Activated CD4-positive, alpha-beta memory T cell treated with anti-CD3 and anti-CD28 coated beads, Interleukin-2, amount 10 ng/mL, durations not matched to agents 7 days and 5 days (primary cell): ENCODE measurements at places on chromosomes 5 and 9.

- no peak overlapping the region for H3K27ac ChIP-seq
- no peaks in the 10 kb centered on the region for H3K4me1 ChIP-seq
- H3K27me3 ChIP-seq = peaks cover 19% of the 10 kb centered on the region
- DNase-seq = no peak
- no peak overlapping the region for H3K4me3 ChIP-seq
These were observed 382.7 kb downstream of the ENC1 start for GRCh38 chr5:74257645-74258313.

DNA sequence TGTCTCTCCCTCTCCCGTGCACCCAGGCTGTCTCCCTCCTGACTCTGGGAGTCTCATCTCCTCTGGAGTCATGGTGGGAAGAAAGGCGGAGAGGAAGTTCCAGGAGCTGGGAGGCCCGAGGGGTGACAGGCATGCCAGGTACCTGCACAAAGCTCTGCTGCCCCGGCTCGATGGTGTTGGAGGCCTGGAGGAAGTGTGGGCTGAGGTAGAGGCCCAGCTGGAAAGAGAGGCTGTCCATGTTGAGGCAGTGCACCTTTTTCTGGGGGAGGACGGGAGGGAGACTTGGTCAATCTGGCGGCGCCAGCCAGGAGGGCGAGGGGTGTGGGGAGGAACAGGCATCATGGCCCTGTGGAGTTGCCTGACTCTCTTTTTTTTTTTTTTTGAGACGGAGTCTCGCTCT, 15.9 kb downstream of the FPGS start:
- H3K36me3 ChIP-seq = peaks cover 15% of the 10 kb centered on the region
- no peaks in the 10 kb centered on the region for H3K27me3 ChIP-seq
- no peak overlapping the region for H3K27ac ChIP-seq
- DNase-seq = no peak
- H3K4me1 ChIP-seq = no peaks in the 10 kb centered on the region

GRCh38 chr5:1966461-1966860, 83.7 kb upstream of the IRX4 start:
- no peaks in the 10 kb centered on the region for H3K4me1 ChIP-seq
- no peak overlapping the region for H3K27ac ChIP-seq
- no peaks in the 10 kb centered on the region for H3K36me3 ChIP-seq
- no peak overlapping the region for H3K4me3 ChIP-seq
- H3K27me3 ChIP-seq = no peaks in the 10 kb centered on the region

DNA sequence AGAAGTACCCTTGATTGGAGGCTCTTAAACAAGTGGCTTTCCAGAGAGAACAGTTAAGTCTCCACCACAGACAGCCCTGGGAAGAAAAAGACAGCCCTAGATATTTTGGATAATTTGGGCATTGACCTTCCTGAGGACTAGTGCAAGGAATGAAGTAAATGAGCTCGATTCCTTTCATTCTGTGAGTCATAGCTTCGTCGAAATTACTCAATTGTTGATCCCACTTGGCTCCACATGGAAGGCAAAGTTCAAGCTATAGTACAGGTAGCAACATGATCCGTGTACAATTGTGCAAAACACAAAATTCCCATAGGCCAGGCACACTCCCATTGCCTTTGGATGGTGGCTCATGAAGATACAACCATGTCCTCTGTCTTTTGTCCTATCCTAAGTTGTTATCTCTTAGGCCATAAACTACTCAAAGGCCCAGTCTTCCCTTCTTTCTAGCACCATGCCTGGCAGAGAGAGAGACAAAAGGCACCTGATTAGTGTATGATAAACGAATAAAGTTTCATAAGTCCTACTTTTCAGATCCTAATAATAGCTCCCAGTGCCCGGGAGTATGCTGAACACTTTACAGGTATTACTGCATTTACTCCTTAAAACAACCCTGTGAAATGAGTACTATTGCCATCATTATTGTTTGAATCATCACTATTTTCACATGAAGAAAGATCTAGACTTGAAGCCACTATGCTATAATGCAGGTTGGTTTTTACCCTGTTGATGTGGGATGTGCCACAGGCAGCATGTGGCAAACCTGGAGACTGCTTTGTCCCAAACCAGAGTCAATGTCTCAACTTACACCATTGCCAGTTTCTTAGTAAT, 116.7 kb upstream of the RANBP3L start:
- H3K4me1 ChIP-seq = peaks cover 6% of the 10 kb centered on the region
- no peak overlapping the region for H3K27ac ChIP-seq
- no peak for DNase-seq

- H3K4me3 ChIP-seq = no peak overlapping the region
- no peaks in the 10 kb centered on the region for H3K36me3 ChIP-seq
- H3K27ac ChIP-seq = no peak overlapping the region
These were observed 33.2 kb upstream of the NOTCH1 start for GRCh38 chr9:136578915-136579649.

DNA sequence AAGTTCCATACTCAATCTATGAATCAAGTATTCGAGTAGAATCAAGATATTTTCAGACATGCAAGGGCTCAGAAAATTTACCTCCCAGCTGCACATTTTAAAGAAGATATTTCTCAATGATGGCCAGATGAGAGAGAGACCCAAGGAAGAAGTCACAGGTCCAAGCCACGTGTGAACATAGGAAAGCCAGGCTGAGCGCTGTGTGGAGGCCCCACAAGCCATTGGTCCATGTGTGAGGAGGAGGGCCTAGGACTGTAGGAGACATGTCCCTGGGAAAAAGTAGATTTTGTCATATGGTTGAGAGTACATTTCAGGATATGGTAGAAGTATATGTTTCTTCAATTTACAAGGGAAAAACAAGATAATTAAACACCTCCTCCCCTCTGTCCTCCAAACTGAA, 115.8 kb upstream of the RPS23 start:
- no peak overlapping the region for H3K4me3 ChIP-seq
- H3K36me3 ChIP-seq = no peaks in the 10 kb centered on the region
- H3K4me1 ChIP-seq = peaks cover 8% of the 10 kb centered on the region
- H3K27me3 ChIP-seq = no peaks in the 10 kb centered on the region
- no peak overlapping the region for H3K27ac ChIP-seq

DNA sequence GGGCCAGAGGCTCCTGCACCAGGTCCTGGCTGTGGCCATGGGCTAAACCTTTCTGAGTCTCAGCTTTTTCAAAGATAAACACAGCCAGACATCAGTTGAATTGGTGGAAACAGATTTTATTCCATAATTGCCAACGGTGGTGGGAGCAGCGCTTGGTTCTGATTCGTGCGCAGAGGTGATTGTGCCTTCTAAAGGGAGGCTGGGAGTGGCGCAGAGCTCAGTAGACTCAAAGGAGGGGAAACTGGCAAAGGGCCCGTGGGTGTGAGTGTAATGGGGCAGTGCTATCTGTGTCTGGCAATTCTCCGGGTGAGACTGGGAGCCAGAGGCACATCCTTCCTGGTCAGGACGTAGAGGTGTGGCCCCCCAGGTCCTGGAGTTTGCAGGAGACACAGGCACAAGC, 169.4 kb upstream of the PPP1R26 start:
- no peaks in the 10 kb centered on the region for H3K4me1 ChIP-seq
- DNase-seq = no peak
- H3K27me3 ChIP-seq = peaks cover 4% of the 10 kb centered on the region
- H3K27ac ChIP-seq = no peak overlapping the region
